SHP77 (cell line): ENCODE measurements at places on chromosomes 16 and 17.

- peak; percentile 47 for DNase-seq
Measured at GRCh38 chr17:13888056-13888609, 181.2 kb upstream of the COX10 start.

DNA sequence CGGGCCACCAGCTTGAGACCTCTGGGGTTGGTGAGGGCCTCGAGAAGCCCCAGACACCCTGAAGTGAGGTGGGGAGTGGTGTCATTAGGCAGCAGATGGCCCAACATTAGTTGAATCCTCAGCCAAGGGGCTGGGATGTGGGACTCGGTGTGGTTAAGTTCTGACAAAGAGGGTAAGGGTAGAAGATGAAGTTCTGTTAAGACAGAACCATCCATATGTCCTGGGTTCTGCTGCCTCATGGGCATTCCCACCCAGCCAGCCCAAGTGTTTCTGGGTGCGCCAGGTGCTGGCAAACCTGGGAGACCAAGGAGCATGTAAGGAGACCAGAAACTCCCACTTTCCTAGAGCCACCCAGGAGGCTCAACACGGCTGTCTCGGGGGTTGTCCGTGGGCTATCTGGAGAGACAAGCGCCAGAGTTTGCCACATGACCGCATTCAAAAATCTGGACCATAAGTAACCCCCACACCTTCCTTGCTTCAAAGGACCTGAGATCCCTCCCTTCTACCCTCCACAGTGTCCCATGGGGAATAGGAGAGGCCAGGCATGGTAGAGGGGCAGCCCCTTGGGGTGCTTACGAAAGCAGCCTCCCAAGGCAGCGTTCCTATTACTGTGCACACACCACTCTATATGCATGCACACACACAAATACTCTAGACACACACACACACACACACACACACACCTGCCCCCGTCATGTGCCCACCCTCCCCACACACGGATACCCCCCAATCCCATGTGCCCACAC is 128.7 kb downstream of the C16orf78 start:
- DNase-seq: no peak

- no peak for DNase-seq
Measured at GRCh38 chr17:50781167-50781566, 13.8 kb upstream of the ANKRD40CL start.

DNA sequence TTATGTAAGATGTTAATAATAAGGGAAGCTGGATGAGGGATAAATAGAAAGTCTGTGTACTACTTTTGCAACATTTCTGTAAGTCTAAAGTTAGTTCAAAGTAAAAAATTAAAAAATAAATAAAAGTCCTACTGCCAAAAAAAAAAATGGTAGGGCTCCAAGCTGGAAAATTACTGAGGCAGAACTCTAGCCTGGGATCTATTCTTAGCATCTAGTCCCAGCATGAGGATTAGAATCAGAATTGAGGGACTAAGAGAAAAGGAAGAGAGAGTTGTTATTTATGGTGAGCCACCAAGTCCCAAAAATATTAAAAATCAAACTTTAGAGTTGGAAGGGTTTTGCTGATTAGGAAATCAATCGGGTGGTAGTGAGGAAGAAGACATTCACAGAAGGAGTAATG is 110.3 kb downstream of the CYB561 start:
- DNase-seq: no peak

DNA sequence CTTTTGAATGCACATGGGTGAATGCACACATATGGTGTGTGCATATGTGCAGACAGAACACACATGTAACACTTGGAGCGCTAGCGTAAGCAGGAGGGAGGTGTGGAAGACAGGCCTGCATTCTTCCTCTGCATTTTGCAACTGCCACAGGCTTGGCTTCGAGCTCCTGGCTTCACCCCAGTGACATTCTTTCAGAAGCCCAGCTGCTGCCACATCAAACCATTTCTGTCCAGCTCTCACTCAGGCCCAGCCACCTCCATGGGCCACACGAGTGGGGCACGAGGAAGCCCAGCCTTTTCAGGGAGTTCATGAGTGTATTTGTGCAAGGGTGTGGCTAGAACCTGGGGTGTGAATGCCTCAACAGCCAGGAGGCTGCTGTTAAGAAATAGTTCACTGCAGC is 18.8 kb downstream of the LGALS3BP start:
- DNase-seq: no peak

- DNase-seq: no peak
Measured at GRCh38 chr16:65916995-65917394, 449.5 kb upstream of the CDH5 start.

GRCh38 chr16:23499801-23500200 is 10.5 kb downstream of the GGA2 start:
- DNase-seq: no peak

- no peak for DNase-seq
Measured at GRCh38 chr17:65470783-65471182, 90.7 kb downstream of the AXIN2 start.

- DNase-seq: no peak
Measured at GRCh38 chr17:51159604-51160003, 6.2 kb downstream of the NME1 start.

- no peak for DNase-seq
Measured at GRCh38 chr17:41024697-41025096, 2.3 kb downstream of the KRTAP1-5 start.

DNA sequence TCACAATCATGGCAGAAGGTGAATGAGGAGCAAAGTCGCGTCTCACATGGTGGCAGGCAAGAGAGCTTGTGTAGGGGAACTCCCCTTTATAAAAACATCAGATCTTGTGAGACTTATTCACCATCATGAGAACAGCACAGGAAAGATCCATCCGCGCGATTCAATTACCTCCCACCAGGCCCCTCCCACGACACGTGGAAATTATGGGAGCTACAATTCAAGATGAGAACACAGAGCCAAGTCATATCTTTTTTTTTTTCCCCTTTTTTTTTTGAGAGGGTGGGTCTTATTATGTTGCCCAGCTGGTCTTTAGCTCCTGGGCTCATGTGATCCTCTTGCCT is 60.0 kb downstream of the RPTOR start:
- no peak for DNase-seq

DNA sequence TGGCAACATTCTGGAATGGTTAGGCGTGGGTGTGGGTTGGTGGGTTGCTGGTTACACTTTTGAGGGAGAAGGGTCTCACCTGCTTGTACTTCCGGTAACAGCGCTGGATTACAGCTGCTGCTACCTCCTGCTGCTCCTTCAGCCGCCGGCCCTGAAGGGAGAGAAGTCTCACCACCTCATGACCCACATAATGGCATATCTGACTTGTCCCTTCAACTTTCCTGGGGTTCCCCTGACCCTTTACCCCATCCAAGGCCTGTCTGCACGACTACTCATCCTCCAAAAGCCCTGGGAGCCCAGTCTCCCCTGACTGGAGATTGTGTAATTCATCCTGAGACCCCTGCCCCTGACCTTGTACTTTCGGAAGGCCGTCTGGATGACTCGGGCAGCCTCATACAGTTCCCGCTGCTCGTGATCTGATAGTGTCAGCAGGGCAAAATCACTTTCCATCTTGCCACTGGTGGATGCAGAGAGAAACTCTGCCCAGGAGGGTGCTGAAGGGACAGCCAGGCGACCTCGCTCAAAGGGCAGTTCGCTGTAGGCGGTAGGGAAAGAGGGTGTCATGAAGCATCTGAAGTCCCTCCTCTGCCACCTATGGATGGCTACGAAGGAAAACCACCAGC is 2.0 kb upstream of the SPAG7 start:
- DNase-seq: no peak

DNA sequence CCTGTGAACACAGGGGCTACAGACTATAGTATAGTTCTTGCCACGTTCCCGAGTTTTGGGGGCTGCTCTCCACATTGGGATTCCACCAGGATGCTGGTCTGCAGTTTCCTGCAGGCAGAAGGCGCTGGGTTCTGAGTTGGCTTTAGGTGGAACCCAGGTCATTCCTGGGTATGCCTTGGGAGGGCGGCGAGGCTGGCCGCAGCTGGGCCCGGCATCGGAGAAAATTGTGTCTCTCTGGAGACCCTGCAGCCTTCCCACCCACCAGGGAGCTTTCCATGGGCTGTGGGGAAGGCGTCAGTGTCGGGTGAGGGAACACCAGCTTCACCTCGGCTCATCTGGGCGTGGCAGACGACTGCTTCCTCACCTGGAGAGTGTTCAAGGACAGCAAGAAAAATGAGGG is 183.6 kb downstream of the RAB11FIP4 start:
- DNase-seq: no peak

DNA sequence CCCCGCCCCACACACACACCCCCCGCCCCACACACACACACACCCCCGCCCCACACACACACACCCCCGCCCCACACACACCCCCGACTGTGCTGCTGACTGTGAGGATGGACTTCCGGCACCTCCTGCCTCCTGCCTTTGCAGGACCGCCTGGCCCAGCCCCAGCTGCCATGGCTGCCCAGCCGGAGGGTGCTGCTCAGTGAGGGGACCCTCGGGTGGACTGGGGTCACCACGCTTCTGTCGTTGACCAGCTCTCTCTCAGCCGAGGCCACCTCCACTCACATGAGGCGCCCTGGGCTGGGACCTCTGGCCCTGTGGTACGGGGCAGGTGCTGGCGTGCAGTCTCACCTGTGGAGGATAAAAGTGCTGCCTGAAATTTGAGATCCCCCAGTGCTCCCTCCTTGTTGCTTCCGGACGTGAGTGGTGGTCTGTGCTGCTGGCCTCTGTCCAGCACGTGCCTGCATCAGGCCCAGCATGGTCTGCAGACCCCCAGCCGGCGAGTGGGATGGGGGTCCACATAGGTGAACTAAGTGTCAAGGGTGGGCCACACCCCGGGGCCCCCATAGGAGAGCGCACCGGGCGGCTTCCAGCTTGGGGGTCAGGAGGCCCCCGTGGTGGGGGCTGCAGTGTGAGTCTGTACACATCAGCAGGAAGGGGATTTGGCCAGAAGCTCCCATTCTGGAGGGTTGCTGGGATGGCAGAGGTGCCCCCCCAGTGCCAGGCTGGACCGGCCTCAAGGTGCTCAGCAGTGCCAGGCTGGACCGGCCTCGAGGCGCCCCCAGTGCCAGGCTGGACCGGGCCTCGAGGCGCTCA is 11.2 kb downstream of the METRNL start:
- no peak for DNase-seq

DNA sequence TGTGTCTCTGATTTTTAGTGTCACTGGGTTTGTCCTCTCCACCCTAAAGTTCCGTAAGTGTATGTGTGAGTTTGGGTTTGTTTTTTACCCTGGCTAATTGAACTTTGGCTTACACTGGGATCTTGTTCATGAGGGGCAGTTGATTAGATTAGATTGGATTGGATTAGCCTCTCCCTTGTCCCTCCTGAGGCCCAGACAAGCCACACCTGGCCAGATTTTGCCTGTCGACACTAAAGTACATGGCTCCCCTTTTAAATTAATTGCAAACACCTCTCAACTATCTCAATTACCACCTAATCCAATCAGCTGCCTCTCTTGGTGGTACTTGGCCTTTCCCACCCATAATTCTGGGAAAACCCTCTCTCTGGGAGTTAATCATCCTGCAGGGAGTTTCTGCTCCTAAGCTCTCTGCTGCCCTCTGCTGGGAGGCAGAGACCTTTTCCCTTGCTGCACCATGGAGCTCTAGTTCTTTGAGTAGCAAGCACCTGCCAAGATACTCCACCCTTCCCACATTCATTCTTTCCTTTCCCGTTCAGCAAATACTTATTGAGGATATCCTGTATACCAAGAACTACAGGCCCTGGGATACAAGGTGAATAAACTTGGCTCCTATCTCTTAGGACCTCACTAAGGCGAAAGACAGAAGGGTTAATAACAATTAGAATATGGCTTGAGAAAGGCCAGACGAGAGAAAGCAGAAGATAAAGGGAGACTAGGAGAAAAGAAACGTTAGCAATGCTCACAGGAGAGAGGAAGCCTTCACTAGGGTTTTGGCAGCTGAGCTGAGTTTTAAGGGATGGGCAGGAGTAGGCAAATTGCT is 60.0 kb upstream of the MPHOSPH6 start:
- peak; percentile 75 for DNase-seq

DNA sequence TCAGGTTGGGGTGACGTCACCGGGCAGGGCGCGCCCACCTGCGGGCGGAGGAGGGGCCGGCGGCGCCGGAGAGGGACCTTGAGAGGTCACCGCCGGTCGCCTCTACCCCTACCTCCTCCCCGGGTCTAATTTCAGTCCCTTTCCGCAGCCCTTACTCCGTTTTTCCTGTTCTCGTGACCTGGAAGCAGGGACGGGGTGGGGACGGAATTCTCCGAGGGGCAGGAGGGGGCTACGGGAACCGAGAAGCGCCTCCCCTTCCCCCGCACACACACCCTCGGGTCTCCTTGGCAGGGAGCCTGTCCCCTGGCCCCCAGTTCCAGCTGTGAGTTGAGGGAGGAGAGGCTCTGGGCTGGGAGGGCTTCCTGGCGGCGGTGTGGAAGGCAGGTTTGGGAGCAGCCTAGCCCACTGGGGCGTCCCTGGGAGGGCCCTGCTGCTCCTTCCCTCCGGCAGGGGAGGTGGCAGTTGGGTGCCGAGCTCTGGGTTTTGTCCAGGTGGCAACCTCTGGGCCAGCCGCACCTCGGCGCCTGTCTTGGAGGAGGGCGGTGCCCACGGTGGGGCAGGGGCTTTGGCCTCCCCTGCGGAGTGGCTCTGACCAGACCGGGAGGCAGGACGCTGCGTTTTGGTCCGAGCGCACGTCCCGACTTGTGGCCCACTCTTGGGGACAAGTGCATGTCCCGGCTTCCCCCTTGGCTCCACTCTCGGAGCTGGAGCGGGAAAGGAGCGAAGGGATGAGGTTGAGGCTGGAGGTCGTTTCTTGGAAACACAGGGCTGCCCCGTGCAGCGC is 773 bp downstream of the SYNGR3 start:
- DNase-seq: no peak

GRCh38 chr17:55694286-55694910 is 28.3 kb downstream of the TMEM100 start:
- DNase-seq: no peak

DNA sequence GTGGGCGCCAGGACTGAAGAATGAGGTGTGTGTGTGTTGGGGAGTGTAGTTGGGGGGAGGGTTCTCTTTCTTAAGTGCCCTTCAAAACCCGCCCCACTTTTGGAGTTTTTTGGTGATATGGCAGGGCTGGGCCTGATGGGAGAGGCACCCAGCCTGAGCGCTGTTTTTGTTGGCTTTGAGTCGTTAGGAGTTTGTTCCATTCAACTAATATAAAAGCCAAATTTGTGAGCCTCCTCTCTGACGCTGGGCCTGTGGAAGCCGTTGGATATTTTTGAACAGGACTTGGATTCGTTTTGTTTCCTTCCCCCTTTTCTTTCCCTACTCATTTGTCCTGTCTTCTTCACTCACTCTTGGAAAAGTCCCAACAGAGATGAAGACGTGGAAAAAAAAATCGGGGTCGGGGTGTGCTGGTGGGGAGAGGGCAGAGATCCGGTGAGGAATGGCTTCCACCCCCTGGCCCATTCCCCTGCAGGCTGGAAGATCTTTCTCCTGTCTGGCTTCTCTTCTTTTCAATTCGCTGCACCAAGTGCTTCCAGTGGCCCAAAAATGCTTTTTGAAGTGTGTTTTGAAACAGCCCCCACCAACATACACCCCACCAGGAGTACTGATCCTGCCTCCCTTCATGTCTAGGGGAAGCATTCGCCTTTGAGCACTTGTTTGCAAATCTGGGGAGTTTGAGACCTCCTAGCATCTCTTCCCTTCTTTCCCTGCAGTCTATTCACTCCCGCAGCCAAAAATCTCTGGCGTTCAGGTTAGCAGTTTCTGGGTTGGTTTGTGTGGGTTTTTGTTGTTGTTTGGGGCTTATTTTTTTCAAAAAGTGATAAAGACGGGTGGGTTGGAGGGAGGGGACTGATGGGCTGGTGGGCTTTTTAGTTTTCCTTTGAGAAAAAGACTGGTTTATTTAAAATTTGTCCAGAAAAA is 2.6 kb downstream of the FZD2 start:
- no peak for DNase-seq
